ENCODE measurements at places on chromosomes 2 and 18.

GRCh38 chr2:218168635-218169462 lies 2.1 kb upstream of the CXCR1 start:
- DNase-seq: peak; percentile 47

DNA sequence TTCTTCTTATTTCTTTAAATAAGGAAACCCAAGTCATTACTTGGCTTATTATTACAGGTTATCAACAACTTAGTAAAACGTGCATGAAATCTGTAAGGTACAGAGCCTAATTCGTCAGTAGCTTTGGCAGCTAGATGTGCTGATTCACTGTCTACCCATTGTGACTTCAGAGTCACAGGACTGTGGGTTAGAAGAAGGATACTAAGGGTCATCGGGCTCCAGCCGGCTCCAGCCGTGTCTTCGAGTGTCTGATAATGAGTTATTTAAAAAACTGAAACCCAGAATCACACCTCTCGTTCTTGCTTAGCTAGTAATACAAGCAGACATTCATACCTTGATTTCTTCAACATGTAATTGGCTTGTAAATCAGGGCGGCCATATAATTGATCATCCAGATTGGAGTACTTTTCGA lies 170.5 kb downstream of the FMNL2 start:
- peak; percentile 84 for DNase-seq

DNA sequence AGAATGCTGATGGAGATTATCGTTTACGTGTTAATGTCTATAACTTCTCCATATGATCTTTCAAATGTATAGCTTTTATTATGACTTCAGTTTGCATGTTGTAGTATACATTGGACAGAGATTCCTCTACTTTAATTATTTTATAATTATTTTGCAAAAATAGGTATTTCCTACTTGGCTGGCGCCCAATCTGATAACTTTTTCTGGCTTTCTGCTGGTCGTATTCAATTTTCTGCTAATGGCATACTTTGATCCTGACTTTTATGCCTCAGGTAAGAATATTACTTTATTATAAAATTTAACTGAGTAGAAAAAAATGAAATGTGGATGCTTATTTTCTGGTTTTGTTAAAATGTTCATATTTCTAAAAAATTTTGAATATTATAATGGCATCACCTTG lies 18.1 kb upstream of the ADGRF3 start:
- DNase-seq: no peak

- no peak for DNase-seq
These were observed 441.6 kb downstream of the ERBB4 start for GRCh38 chr2:212097001-212097400.

DNA sequence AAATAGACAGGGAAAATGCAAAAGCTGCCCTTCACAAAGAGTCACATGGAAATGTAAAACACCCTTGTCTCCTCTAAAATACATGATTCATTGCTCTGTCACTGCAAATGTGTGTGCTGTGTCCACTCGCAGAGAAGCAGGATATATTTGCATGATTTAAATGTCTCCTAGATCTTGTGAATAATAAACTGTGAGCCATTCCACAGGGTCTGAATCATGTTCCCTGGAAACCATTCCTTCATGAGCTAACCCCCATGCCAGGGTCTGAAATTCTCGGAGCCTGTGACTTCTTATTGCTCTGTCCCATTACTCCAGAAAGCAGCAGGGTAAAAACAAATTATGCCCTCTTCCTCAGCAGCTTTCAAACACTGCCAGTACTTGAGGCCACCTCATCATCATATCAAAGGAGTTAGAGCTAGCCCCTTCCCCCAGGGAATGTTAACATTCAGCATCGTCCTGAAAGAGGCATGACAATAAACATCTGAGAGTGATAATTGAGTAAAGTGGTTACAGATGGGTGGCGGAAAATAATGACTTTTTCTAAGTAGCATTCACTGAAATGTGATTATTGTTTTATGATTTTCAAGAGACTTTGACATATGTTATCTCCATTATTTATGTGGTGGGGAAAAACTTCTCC lies 11.7 kb upstream of the CNGA3 start:
- peak; percentile 65 for DNase-seq
